ENCODE measurements at places on chromosomes 7 and 10.

DNA sequence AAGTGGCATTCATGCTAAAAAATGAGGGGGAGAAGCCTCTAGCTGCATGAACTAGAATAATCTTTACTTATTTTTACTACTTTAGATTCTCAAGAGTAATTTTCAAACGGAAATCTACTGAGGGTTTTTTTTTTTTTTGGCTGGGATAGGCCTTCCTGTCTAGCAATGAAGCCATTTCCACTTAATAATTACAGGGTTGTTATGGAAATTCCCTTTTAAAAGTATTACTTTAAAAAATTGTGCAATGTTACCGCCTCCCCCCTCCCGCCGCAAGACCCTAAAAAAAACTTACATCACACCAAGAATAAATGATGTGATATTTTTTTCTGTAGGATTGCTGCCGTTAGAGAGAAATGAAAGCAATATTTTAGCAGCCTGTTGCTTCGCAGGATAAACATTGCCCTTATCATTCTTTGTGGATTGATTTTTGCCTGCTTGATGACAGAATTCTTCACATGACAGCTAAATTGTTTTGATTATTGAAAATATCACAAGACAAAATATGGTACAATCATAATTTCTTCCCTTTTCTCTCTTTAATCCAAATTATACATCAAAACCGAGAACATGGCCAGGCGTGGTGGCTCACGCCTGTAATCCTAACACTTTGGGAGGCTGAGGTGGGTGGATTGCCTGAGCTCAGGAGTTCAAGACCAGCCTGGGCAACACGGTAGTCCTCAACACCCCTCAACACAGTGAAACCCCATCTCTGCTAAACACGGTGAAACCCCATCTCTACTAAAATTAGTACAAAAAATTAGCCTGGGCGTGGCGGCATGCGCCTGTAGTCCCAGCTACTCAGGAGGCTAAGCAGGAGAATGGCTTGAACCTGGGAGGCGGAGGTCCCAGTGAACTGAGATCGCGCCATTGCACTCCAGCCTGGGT is 32.8 kb downstream of the ARL4A start:
- DNase-seq = no peak

DNA sequence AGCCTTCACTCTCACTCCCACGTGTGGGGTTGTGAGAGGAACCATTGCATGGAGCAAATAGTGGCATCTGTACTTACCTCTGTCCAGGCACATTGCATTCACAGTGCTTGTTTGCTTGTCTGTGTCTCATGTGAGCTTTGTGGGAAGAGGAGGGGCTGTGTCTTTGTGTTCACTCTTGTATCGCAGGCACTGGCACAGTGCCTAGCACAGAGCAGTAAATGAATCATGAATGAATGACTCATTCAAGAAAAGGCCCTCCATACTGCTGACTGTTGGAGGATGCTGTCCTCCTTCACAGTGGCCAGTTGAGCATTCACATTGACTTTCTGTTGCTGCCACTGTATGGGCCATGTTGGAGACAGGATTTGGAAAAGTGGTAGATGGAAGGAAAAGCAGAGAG is 125.3 kb downstream of the SORCS3 start:
- no peak for DNase-seq

DNA sequence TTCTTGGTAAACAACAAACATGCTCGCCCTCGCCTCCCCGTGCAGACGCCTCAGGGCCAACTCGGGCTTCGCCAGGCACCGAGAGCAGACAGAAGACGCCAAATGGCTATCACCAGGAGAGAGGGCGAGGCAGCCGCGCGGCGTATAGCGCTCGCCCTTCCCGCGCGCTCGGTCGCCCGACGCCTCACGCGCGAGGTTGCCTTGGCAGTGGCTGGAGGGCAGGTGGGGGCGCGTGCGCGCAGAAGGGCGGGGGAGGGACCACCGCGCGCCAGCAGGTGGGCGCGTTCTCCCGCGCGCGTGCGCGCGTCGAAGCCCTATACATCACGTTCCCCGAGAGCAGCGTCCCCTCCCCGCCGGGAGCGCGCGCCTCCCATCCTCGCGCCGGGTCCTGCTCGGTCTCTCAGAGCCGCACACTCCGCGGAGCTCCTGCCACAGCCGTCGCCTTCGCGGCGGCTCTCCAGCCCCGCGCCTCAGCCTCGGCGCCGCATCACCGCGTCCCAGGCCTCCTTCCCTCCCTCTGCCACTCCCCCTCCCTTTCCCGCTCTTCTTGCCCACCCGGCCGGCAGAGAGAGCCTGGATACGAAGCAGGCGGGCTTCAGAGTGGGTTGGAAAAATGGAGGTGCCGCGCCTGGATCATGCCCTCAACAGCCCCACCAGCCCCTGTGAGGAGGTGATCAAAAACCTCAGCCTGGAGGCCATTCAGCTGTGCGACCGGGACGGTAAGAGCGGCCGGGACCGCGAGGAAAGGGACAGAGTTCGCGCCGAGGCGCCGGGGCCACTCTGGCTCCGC is at the start of gene PHYHIPL:
Gene PHYHIPL, plus strand, starts transcription at position 403 of the 790 bp plus-strand sequence. Its CDS starts 211 bp downstream, at position 614.
- no peak for DNase-seq

DNA sequence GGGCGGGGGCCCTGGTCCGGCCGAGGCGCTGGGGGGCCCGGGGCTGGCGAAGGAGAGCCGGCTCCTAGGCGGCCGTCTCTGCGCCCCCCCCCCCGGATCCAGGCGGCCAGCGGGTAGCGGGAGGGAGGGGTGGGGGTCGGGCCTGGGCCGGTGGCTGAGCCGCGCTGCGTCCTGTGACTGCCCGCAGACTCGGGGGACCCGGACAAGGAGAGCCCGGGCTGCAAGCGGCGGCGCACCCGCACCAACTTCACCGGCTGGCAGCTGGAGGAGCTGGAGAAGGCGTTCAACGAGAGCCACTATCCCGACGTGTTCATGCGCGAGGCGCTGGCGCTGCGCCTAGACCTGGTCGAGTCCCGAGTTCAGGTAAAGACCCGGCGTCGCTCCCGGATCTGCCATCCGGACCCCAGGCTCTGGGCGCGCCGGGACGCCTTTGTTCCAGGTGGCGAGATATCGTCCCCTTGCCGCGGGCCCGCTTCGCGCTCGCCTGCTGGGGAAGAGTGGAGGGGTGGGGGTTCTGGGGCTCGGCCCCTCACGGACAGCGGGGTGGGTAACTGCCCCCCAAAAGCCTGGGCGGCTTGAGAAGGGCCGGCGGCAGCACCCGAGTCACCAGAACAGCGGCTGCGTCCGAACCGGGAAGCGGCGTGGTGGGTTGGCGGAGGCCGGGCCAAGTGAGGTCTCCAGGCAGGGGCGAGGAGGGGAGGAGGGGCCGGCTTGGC is 819 bp downstream of the UNCX start:
- no peak for DNase-seq

- DNase-seq = no peak
These were observed 3.0 kb upstream of the LIPK start for GRCh38 chr10:88702848-88703597.

DNA sequence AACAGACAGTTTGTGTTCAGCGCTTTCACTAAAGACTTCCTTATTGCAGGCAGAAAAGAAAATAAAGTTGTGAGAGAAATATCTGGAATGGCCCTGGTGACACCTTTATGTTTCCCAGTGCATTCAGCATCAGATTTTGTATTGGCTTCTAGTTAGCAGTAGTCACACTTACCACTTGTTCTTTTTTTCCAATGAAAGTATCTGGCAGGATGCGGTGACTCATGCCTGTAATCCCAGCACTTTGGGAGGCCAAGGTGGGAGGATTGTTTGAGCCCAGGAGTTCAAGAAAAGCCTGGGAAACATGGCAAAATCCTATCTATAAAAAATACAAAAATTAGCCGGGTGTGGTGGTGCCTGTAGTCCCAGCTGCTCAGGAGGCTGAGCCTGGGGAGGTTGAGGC is 649.6 kb downstream of the LRMDA start:
- DNase-seq = no peak

DNA sequence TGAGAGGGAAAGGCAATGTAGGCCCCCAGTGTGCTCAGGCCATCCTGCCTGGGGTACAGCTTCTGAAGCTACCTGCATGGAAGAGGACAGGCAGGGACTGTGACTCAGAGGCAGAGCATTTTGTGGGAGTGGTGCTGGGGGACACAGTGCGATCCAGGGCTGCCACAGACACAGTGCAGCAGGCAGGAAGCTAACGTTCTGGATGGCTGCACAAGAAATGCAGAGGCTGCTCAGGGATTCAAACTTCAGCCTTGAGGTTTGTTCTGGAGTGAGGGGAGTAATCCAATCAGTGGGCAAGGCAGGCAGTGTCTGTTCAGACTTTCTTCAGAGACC is 648.0 kb upstream of the IGFBP3 start:
- DNase-seq = no peak

DNA sequence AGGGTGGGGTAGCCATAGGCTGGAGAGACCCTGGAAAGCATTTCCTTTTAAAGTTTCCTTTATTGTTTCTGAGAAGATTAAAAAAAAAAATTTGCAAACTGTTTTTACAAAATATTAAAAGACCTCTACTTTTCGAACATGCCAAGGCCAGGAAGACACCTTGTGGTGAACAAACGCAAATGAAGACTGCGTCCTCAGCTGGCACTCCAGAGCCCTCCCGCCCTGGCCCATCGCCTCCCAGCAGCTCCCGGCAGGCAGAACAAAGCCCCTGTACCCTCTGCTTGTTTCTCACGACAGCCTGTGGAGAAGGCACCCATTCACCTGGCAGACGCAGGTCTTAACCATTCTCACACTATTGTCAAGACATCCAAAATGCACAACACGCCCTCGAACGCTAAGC is 56.4 kb downstream of the ESYT2 start:
- no peak for DNase-seq

GRCh38 chr7:98922392-98923187 is 44.3 kb downstream of the TRRAP start:
- DNase-seq = no peak

DNA sequence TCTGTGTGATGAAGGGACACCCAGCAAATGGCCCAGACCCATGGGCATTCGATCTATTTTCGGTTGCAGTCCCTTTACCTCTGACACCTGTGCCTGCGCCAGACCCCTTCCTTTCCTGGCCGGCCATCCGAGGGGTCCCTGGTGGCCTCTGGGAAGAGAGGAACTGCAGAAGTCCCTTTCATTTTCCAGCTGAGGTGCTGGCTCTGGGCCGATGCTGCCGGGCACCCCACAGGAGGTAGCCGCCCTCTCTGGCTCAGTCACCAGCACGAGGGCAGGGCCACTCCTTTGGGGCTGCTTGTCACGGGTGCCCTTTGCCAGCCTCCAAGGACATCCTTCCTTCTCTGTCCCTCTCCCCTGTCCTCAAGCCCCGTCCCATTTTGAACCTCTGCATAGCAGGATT is 4.2 kb upstream of the ELN start:
- no peak for DNase-seq

DNA sequence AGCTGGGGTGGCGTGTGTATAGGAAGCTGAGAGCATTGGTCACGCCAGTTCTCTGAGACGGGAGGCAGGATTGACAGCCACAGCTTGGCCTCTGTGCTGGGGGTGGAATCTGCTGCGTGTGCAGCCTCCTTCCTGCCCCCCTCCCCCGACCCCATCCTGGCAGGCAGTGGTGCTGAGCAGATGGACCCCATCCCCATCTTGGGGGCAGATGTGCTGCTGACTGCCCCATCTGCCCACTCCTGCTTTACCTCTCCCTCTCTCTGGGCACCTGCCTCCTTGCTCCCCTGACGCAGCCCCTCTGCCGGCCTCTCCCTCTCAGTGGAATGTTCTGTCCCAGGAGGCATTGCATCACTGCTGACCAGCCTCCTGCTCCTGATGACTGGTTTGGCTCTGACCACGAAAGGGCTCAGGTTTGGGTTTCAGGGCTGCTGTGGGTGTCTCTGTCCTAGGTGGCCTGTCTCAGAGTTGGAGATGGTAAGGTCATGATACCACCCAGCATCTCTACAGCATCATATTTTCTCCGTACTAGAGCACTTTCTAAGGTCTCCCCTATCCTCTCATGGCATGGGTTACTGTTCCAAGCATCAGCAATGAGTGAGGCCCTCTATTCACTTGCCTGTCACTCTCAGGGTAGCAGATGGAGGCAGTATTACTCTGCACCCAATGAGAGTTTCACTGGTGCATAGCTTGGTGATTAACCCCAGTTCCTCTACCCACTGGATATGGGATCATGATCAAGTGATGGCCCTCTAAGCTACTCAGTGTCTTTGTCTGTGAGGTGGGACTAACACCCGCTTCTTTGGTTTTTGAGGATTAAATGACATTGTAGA is 81.9 kb downstream of the RBM20 start:
- DNase-seq = no peak

DNA sequence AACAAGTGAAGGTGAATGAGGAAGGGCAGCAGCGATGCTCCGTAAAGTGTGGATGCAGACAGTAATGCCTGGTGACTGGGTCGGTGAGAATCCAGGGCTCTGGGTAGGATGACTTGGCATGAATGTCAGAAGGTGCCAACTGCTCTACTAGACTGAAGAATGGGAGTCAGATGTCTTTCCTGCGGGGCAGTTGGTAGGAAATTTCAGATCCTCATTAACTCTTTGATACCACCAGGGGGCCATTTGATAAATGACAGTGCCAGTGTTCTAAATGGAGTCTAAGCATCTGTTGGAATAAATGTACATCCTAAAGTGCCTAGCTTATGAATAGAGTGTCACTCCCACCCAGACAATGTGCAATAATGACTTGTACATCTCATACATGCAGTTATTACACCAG is 462.0 kb downstream of the GRM8 start:
- no peak for DNase-seq

- no peak for DNase-seq
These were observed 19.7 kb upstream of the PON2 start for GRCh38 chr7:95454438-95455045.

GRCh38 chr7:63071396-63071795 is 927.3 kb upstream of the ZNF722 start:
- no peak for DNase-seq

- no peak for DNase-seq
These were observed 353.4 kb downstream of the CCSER2 start for GRCh38 chr10:84681781-84682180.

DNA sequence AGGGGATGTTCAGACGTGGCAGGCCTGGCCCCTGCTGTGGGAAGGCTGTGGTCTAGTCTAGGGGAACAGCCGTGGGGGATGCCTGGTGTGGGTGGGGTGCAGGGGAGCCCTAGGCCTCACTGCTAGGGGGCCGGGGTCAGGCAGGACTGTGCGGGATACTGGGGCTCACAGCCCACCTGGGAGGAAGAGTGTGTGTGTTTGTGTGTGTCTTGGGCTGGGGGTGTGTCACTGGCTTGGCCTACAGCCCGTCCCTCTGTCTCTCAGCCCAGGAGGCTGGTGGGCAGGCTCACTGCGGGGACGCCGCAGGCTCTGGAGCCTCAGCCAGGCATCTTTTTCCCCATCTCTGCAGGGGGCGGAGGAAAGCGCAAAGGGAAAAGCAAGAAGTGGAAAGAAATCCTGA is 118.8 kb downstream of the GRK5 start:
- DNase-seq = no peak

DNA sequence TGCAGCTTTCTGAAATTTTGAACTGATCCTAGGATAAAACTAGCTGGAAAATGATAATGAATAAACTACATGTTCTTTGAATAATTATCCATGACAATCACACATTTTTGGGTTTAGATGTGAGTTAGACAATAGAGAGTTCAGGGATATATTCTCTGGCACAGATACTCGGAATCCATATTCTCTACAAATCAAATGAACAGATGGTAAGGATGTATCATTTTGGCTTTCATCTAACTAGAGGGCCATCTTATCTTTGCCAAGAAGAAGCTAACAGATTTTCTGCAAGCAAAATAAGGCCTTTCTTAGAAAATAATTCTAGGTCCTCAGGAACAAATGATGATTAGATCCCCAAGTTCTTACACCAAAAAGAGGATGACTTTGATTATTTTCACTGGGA is 355.9 kb upstream of the C7orf33 start:
- DNase-seq = no peak
